PC-3 (cell line): ENCODE measurements at places on chromosomes 7 and 10. TPM values are rescaled to one million over a fixed set of nuclear protein-coding genes. Genes with fewer than 3 reads are reported as not detected.

DNA sequence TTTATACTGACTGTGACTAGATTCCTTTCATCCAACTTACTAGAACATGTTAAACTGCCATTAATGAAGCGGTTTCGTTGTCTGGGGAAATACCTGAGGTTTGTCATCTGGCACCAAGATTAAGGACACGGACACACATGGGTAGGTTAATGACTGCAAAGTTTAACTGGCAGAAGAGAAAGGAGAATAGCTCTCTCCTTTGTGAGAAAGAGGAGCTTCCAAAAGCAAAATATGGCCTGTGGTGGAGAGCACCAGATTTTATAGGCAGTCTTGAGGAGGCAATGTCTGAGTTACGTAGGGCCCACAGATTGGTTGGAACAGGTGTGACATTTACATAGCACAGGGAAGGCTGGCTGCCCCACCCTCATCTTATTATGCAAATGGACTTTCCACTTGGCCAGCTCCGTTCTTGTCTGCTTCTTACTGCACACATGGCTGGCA lies 1193.0 kb upstream of the CELF2 start:
- no peaks in the 10 kb centered on the region for H3K36me3 ChIP-seq
- H3K27ac ChIP-seq = no peak overlapping the region
- H3K27me3 ChIP-seq = no peaks in the 10 kb centered on the region
- H3K4me3 ChIP-seq = no peak overlapping the region
- DNase-seq = no peak

The SMC3 gene
- 18.4 and 20.3 TPM in 2 replicates for total RNA-seq

DNA sequence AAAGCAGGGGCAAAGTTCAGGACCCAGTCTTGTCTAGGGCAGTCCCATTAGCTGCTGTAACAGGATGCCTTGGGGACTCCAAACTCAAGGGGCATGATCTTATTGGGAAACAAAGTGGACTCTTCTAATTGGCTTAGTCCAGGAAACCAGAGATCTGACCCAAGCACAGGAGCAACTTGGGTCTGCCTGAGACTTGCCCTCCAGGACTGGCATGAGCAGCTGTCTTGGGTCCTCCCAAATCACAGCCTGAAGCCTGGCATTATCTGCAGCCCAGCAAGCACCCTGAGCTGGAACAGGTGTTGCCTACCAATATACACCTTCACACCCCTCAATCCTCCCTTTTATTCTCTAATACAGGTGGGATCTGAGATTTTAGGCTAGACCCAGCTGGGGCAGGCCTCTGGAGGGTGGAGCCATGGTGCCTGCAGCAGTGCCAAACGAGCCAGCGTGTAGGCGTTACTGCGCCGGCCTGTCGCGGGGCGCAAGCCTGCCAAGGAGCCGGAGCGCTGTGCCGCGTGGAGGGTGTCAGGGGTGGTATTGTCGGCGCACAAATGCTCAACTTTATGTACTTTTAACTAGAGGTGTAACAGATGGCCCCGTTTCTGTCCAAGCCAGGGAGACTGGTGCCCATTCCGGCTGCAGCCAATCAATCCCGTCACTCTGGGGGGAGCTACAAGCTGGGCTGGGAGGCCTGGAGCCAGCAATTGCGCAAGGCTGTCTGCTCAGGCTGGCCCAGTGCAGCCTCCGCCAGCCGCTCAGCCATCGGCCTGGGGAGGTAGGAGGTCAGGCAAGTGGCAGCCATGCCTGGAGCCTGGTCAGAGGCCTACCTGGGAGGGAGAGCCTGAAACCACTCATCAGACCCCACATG lies 12.8 kb upstream of the LBX1 start:
- H3K4me1 ChIP-seq = peaks cover 8% of the 10 kb centered on the region; the same call in 1 of the 2 replicates
- no peaks in the 10 kb centered on the region for H3K36me3 ChIP-seq
- no peak overlapping the region for H3K4me3 ChIP-seq
- DNase-seq = no peak
- peaks cover 15% of the 10 kb centered on the region for H3K27me3 ChIP-seq
- H3K27ac ChIP-seq = no peak overlapping the region

- no peaks in the 10 kb centered on the region; the same call in 1 of the 2 replicates for H3K36me3 ChIP-seq
- no peak for DNase-seq
- no peak overlapping the region for H3K4me3 ChIP-seq
- no peaks in the 10 kb centered on the region for H3K27me3 ChIP-seq
These were observed 53.5 kb upstream of the AGBL3 start for GRCh38 chr7:134932707-134933370.
